ENCODE measurements at places on chromosomes 11 and 22.
A peak's percentile ranks its signal among the peaks of the same experiment; 100 is the strongest.

DNA sequence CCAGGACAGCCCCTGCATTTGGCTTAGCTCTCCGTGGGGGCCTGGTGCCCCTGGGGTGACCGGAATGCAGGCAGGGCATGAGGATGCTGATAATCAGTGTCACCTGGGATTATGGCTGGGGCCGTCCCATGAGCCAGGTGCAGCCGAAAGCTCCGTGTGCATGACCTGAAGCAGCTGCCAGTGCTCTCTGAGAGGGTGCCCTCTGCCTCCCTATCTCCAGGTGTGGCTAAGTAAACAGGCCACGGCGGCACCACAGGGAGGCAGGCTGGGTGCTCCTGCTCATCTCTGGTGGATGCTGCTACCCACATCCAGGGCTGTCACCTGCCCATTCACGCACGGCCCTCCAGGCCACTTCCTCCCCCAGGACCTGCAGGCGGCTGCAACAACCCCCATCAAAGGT lies 29.8 kb downstream of the DUSP8 start:
- DNase-seq = peak; percentile 46

DNA sequence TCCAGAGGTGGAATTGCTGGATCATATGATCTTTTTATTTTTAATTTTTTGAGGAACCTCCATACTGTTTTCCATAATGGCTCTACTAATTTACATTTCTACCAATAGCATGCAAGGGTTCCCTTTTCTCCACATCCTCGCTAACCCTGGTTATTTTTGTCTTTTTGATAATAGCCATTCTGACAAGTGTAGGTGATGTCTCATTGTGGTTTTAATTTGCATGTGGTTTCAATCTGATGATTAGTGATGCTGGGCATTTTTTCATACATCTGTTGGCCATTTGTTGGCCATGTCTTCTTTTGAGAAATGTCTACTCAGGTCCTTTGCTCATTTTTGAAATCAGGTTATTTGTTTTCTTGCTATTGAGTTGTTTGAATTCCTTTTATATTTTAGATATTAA lies 15.4 kb upstream of the OR4D5 start:
- no peak for DNase-seq

DNA sequence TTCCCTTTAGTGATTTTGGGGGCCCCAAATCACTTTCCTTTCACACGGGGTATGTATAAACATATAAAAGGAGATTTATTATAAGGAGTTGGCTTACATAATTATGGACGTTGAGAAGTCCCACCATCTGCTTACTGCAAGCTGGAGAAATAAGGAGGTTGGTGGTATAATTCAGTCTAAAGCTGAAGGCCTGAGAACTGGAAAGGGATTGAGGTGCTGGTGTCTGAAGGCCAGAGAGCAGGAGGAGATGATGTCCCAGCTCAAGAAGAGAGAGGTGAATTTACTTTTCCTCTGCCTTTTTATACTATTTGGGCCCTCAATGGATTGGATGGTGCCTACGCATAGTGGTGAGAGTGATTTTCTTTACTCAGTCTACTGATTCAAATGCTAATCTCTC lies 1.3 kb upstream of the ZNF202 start:
- no peak for DNase-seq

DNA sequence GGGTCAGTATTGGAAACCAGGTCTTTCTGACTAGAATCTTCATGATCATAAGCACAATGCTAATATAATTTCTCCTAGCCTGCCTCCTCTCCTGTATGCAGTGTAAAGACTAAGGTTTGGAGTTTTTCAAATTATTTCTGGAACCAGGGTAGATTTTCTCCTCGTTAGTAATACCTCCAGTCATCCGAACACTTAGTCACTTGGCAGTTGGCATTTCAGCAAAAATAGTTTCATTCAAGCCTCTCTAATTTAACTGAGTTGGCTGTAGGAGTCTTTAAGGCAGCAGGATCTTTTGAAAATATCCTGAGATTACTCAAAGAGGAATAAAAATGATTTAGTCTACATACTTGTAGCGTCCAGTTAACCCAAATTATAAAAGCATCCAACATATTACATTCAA lies 6.3 kb downstream of the TYR start:
- DNase-seq = no peak

DNA sequence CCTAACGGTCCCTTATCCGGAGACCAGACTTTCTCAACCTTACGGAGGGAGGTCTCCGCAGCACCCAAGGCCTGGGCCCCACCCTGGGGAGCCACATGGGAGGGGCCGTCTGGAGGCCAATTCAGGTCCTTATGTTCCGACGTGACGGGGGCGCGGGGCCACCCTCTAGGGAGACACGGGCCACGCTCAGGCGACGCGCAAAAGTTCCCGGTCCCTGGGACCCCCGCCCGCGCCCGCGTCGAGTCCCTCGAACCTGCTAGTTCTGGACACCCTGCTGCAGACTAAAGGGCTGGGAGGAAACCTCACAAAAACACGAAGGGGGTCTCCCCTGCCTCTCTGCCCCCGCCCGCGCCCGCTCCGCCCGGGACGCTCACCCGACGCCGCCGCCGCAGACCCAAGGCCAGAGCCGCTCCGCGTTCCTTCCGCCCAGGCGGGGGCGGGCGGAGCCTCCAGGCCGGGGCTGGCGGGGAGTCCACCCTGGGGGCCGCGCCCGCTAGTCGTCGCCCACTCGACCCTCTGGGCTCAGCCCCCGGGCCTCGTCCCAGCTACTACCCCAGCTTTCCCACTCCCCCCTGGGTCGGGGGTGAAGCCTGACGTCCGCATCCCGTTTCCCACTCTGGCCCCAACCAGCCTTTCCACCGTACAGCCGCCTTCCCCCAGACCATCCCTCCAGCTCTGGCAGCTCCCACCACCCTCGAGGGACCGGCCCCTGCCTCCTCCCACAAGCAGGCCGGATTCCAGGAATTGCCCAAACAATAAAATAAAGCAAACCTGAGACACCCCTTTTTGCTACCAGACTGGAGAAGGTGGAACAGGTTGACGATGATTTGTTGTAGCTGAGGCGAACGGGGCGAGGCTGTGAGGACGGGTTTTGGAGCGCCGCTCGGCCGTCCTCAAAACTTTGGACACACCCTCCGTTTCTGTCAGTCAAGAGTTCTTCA lies 2.7 kb downstream of the RNH1 start:
- DNase-seq = no peak
